ENCODE measurements at places on chromosomes 5 and 9.
A peak's percentile ranks its signal among the peaks of the same experiment; 100 is the strongest.

DNA sequence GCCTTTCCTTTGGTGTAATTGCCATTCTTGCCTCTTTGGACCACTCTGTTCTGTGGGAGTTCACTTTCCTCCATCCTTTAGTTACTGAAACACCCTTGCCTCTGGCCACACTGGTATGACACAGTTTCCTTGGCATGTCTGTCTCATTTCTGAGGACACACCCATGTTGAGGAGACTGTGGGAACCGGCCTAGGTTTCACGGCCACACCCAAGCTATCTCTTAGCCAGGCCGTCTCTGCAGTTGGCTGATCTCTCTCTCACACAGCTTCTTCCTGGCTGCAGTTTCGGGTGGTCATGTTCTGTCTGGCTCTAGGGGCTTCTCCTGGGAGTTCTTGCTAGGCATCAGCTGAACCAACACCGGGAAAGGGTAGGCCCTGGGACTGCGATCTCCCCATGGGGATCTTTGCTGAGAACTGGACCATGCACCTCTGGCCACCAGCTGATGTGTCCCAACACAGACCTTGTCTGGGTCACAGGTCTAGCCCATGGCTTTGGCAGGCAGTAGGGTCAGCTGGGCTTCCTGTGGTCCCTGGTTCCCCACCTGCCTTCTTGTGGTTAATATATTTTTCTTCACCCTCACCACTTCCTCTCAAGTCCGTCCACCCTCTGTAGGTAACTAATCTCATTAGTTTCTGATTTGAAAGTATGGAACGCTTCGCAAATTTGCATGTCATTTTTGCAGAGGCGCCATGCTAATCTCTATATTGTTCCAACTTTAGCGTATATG lies 24.9 kb downstream of the ARHGEF37 start:
- no peak for DNase-seq

GRCh38 chr9:134420974-134421432 lies 94.7 kb downstream of the RXRA start:
- DNase-seq, result no peak

- no peak for DNase-seq
Measured at GRCh38 chr5:107719034-107719606, 48.4 kb upstream of the EFNA5 start.

DNA sequence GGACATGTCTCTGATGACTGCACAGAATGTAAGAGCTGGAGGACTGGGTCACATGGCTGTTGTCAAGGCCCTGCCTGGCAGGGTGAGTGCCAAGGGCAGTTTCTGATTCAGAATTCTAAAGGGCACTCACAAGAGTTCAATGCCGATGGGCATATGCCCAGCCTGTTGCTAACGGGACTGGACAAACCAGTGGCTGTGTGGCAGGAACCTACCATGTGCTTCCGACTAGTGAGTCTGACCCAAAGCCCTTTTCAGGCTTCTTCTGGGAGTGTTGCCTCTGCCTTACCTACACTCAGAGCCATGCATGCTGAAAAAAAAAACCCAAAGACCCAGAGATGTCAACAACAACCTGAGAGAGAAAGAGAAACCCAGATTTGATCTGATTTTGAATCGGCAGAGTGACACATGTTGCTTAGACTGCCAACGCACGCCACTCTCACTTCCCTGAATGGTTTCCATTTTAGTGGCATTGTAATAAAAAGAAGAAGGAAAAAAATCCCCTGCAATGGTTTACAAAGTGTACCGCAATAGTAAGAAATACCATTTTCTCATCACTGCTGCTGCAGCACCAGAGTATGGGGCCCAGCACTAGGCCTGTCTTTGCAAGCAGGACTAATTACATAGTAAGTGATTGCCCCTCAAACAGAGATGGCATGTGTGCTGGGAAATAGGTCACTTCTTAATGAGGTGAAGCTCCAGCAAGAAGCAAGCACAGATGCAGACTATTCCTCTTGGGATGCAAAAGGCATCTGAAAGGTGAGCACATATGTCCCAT lies 194.3 kb downstream of the PALM2AKAP2 start:
- no peak for DNase-seq

- no peak for DNase-seq
Measured at GRCh38 chr5:6107675-6108539, 270.4 kb downstream of the MED10 start.

GRCh38 chr5:179324760-179325295 lies 20.4 kb downstream of the ADAMTS2 start:
- no peak for DNase-seq

DNA sequence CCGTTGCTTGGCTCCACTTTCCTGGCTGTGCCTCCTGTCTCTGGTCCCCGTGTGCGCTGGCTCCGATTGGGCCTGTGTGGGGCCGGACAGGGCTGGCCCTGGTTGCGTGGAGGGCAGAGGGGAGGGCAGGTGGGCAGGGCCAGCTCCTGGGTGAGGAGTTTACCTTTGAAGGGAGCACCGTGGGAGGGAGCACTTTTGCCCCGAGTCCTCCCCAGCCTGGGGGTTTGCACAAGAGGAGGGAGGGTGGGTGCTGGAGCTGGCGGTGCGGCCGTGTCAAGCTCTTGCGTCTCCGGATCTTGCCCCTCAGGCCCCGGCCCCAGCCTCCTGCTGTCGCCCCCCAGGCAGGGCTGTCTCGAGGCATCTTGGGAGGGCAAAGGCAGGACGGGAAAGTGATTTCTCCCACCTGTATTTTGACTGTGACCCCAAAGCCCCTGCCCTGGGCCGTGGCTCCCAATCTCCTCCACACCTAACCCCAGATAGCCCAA lies 48.3 kb upstream of the EXOC3 start:
- no peak for DNase-seq

DNA sequence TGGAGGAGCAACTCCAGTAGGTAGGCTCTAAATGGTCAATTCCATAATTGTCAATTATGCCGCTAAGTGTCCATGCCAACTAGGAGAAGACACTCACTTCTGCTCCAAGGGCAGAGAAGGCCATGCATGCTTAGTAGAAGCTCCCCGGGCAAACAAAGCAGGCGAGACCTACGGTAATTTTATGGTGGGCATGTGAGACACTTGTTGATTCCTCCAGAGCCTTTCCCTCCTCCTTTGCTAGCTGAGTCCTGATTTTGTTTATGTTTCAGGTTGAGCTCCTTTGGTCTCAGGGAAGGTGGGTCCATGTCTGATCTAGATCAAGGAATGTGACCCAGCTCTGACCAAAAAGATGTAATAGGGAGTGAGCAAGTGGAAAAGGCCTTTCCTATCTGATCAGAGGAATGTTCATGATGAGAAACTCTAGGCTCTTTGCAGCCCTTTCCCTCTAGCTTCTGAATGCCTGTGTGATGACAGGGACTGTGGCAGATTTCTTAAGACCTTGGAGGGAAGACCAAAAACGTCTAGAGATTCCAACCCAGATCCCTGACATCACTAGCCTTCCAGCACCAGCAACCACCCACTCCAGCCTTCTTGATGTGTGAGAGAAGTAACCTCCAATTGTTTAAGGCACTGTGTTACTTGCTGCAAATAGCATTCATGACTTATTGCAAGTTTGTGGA lies 7.7 kb upstream of the CPEB4 start:
- no peak for DNase-seq

DNA sequence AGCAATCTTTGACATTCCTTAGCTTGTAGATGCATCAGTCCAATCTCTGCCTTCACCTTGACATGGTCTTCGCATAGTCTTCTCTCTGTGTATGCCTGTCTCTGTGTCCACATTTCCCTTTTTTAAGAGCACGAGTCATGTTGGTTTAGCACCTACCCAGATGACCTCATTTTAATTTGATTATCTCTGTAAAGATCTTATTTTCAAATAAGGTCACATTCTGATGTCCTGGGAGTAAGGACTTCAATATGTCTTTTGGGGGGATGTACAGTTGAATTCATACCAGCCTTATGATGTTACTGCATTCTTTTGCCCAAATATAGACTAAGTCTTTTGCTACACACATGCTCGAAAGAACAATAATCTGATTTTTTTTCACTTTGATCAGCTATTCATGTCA lies 6.9 kb downstream of the KCTD16 start:
- DNase-seq, result no peak

DNA sequence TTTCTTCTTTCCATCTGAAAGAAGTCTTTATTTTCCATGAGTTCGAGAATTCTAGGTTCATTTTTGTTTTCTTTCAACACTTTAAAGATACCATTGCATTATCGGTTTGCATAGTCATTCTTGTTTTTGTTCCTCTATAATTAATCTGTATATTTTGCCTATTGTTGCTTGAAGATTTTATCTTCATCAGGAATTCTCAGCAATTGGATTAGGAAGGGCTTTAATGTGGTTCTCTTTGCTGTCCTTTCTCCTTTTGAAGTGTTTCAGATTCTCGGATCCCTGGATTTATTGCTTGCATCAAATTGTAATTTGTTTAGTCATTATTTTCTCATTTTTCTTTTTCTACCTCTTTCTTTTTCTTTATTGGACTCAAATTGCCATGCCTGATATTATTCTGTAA lies 609.8 kb downstream of the TLR4 start:
- no peak for DNase-seq

- DNase-seq, result peak; percentile 21
Measured at GRCh38 chr5:169667896-169668674, 31.0 kb downstream of the DOCK2 start.

DNA sequence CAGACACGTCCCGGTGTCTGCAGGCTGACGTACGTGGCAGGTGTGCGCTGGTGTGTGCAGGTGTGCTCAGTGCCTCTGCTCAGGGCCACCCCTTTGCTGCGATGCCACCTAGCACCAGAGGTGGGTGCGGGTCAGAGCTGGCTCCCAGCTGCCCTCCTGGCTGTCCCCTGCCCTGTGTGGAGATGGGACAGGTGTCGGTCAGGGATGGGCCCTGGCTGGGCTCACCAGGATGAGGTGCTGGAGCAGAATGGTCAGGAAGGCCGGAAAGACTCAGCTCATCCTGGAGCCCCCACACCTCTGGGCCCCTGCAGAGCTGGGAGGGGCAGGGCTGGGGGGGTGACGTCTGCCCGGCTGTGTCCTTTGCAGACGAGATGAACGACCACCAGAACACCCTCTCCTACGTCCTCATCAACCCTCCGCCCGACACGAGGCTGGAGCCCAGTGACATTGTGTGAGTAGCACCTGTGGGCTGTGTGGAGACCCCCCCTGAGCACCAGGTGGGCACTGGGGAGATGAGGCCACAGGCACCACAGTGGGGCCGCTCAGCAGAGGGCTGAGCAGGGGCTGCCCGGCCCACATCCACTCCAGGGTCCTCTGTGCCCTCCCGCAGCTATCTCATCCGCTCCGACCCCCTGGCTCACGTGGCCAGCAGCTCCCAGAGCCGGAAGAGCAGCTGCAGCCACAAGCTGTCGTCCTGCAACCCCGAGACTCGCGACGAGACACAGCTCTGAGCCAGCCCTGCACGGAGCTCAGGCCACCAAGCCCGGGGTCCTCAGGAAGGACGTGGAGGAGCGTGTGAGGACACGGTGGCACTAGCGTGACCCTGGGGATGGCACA lies 89.7 kb downstream of the KCNT1 start:
- no peak for DNase-seq

- DNase-seq, result no peak
Measured at GRCh38 chr9:134024214-134024792, 978 bp upstream of the BRD3OS start.
